ENCODE measurements at places on chromosomes 16 and 17. TPM values are rescaled to one million over a fixed set of nuclear protein-coding genes. Genes with fewer than 3 reads are reported as not detected.
A peak's percentile ranks its signal among the peaks of the same experiment; 100 is the strongest.

DNA sequence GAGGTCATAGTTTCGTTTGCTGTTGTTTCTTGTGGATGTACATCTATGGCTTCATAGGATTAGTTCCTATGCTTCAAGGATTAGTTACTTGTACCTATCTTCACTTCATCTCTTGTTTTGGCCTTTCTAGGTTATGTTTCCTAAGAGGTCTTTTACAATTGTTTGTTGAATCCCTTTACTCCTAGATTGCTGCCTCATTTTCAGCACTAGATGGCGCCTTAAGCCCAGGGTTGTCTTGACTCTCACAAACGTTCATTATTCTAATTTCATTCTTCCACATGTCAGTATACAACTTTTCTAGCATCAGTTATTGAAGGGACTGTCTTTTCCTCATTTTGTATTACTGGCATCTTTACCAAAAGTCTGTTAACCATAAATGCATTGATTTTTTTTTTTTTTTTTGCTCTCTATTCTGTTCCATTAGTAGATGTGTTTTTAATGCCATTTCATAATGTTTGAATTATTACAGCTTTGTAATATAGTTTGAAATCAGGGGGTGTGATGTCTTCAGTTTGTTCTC is 45.0 kb upstream of the NACA2 start:
- no peak for DNase-seq

DNA sequence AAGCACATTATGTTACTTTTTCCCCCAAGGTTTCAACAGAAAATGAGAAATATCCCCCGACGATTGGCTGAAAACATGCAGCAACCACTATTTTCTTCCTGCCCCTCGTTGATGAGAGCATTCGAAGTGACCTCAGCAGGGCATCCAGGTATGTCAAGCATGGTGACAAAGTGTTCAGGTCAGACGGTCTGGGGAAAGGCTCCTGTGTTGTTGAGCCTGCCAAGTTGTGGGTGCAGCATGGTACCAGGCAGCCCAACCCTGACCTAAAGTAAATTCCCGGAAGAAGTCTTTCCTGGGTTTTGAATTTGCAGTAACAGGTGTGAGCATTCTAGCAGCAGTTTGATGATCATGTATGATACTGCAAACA is 51.7 kb upstream of the SEC14L1 start:
- no peak for DNase-seq

- DNase-seq: no peak
Measured at GRCh38 chr17:29407856-29408255, 17.7 kb downstream of the TAOK1 start.

PLK1 gene
- 1.8 TPM for total RNA-seq

GRCh38 chr17:882827-883585 is 96.6 kb downstream of the NXN start:
- DNase-seq: peak; percentile 93

SPN gene
- total RNA-seq: 0.28 TPM

DNA sequence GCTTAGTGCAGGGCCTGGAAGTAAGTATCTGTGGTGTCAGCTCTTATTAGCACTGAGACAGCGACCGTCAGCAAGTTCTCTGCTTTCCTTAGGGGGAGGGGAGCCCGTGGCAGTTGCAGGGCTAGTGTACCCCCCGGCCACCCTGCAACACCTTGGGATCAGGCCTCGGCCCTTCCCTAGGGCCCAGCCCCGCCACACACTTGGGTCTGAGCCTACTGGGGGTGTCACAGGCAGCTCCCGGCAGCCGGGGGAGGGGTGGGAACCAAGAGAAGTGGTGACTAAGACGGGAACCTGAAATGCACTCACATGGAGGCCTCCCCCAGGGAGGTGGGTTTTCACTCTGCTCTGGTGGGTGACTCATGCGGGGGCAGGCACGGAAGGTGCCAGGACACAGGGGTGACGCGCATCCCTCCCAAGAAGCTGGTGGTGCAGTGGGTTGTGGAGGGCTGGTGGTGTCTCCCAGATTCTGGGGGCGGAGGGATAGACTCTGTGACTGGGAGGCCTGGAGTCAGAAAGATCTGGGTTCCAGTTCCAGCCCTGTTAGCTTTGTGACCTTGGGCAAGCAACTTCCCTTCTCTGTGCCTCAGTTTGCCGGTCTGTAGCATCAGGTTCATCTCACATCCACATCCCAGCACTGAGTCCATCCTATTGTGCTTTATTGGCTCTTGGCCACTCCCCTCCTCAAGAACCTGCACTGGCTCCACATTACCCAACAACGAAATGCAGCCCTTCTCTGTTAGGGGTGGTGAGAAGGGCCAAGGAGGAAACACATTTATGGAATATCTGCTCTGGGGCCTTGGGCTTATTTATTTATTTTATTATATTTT is 44.5 kb downstream of the LAT start:
- DNase-seq: peak; percentile 59

EXOC3L1 gene
- 1.1 TPM for total RNA-seq

GRCh38 chr17:50191359-50192143 is 9.9 kb downstream of the COL1A1 start:
- DNase-seq: no peak

DNA sequence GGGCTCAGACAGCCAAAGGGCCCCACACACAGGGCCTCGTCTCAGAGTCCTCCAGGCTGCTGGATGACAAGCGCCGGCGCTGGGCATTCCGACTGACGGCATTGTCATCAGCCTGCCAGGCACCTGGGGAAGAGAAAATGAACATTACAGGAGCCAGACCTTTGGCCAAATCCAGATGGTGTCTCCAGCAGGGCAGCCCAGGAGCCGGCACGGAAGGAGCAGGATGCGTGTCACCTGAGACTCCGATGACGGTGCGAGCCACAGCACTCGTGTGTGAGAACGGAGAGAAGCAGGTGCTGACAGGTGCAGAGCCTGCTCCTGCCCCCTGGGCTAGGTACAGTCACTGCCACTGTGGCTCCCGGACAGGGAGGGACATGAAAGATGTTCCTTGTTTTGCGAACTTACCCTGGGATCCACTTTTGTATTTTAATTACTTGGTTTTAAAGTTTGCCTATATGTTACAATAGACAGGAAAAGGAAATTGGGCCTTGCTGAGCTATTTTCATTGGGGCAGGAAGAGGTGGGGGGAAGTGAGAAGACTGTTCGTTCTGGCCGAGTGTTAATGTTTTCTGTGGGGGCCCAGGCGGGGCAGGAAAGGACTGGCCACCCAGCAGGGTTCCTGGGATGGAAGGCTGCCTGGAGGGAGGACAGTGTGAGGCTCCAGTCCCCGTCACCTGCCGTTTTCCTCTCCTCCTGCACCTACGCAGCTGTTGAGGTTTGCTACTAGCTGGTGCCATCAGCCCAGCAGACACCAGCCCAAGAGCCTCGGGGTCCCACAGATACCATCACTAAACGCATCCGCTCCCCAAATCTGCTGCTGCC is 4.4 kb upstream of the FOXJ1 start:
- peak; percentile 61 for DNase-seq

DNASE1L2 gene
- total RNA-seq: 0.82 TPM

TBC1D3E gene
- total RNA-seq: not detected

DNA sequence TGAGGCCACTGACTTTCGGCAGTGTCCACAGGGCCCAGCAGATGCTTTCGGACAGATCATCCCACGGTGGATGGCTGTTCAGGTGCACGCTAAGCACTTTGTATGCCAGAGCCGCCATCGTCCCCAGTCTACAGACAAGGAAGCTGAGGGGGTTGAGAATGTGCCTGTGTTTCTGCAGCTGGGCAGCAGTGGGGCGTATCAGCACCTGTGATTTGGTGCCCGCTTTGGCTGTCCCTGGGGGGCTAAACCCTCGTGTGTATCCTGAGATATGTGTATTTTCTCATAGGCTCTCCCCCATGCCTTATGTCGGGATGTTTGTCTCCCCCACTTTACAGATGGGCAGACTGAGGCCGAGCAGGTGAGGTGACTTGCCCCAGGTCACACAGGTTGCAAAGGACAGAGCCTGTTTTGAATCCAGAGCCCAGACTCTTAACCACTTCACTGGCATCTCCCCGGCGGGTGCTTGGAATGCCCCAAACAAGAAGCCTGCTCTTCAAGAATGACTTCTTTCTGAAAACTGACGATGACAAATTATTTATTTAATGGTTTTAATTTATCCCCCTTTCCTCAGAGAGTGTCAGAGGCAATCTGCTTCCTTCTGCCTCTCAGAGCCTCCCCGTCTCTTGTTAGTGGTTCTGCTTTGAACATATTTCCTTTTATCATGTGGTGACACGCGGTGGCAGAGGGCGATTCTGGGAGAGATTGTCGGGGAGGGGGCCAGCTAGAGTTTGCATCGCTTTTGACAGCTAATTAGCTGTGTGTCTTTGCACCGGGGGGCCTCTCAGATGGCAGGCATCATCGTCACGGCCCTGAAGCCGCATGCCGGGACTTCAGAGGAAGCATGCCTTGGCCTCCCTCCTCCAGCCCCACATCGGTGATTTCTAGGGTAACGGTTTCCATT is 149.6 kb upstream of the CIBAR2 start:
- DNase-seq: no peak

DNA sequence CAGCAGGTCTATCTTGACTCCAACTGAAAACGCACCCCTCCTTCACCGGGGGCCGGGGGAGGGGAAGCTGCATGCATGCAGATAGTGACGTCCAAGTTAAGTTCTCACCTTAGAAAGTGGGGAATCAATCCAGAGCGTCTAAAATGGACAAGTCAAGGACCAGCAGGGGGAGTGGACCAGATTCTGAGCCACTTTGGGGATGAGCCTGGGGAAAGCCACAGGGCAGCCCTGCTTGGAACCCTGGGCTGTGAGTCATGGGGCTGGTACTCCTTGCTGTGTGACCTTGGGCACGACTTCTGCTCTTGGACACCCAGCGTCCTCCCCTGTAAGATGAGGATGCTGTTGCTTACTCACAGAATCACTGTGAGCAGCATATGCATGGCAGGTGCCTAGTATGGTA is 9.1 kb downstream of the TNFRSF13B start:
- peak; percentile 20 for DNase-seq

KIF2B gene
- total RNA-seq: not detected

DNA sequence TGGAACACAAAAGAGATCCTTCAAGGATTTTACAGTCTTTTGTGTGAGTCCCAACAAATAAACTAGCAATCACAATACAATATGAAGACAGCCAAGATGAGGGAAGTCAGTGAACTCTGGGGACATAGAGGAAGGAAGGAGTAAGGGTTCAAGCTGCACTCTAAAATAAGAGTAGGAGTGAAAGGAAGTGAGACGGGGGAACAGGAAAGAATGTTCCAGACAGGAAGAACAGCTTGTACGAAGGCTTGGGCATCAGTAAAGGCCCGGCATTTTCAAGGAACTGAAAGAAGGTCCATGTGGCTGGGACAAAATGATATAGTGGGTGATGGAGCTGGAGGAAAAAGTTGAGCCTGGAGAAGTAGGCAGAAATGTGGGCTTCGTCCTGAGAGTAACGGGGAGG is 4.5 kb downstream of the CCL17 start:
- DNase-seq: no peak

- DNase-seq: no peak
Measured at GRCh38 chr17:29252101-29252791, 5.6 kb downstream of the CRYBA1 start.

CACNG1 gene
- total RNA-seq: not detected

DNA sequence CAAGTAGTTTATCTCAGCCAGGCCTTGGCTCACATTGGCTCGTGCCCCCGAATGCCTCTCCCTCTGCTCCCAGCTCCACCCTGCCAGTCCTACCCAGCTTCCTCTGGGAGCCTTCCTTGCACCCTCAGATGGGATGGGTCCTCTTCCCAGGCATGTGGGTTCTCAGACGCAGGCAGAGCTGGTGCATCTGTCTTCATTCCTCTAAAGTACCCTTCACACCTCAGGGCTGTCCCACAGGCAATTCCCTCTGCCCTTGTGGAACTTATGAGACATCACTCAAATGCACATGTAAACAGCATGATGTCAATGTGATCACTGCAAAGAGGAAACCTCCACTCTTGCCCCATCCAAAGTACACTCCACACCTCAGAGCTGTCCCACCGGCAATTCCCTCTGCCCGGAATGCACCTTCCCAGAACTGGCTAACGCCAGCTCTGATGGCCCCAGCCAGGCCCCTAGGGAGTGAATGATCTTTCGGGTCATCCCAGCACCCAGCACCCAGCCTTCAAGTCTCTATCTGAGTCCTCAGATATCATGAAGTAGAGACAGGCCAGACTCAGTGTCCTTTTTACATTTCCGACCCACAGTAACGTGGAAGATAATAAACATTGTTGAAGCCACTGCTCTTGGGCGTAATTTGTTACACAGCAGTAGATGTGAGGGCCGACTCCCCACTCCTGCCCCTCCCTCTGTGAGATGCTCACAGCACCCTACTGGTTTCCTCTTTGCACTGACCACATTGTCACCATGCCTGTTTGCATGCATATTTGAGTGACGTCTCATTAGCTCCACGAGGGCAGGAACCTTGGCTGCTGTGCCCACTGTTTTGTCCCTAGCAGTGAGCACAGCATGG is 85.4 kb downstream of the N4BP1 start:
- DNase-seq: peak; percentile 52

TBC1D3H gene
- not detected for total RNA-seq

DNA sequence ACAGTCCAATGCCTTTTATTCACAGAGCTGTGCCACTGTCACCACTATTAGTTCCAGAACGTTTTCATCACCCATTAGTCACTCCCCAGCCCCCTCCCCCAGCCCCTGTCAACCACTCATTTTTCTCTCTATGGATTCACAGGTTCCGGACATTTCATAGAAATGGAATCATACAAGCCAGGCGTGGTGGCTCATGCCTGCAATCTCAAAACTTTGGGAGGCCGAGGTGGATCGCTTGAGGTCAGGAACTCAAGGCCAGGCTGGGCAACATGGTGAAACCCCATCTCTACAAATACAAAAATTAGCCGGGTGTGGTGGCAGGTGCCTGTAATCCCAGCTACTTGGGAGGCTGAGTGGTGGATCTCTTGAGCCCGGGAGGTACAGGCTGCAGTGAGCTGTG is 759 bp upstream of the PAM16 start:
- peak; percentile 61 for DNase-seq

PDILT gene
- total RNA-seq: not detected

GRCh38 chr17:43879723-43880419 is 27.5 kb downstream of the MPP2 start:
- DNase-seq: no peak

CHST4 gene
- total RNA-seq: not detected

GRCh38 chr17:77610972-77611521 is 347.5 kb upstream of the TNRC6C start:
- DNase-seq: peak; percentile 57

- DNase-seq: no peak
Measured at GRCh38 chr16:71924710-71925109, 29.4 kb downstream of the IST1 start.

- no peak for DNase-seq
Measured at GRCh38 chr17:81152288-81152828, 12.9 kb upstream of the PVALEF start.

DNA sequence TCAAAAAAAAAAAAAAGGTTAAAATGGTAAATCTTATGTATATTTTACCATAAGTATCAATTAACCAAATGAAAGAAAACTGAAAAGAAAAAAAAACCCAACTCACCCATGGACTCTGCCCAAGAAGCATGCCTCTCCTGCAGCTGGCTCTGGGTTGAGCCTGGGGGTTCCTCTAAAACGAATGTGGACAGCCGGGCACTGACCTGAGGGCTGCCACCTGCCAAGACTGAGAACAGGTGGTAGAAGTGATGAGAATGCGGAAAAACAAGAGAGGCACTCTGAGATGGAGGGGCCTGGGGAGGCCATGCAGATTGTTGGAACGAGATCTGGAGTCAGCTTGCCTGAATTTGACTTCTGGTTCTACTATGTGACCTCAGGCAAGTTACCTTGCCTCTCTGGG is 85.5 kb upstream of the MSI2 start:
- no peak for DNase-seq

- no peak for DNase-seq
Measured at GRCh38 chr16:10256784-10257641, 74.8 kb upstream of the GRIN2A start.

CCL7 gene
- not detected for total RNA-seq

GRCh38 chr16:67181346-67181745 is 2.4 kb downstream of the MATCAP1 start:
- DNase-seq: peak; percentile 86

CHP2 gene
- 0.28 TPM for total RNA-seq

TLCD1 gene
- total RNA-seq: not detected

Data from sigmoid colon (tissue), 7 donors.